ENCODE measurements at places on chromosomes 2 and 18.

- no peak for DNase-seq
Observed at GRCh38 chr2:234747833-234748559, 203.8 kb upstream of the SH3BP4 start.

GRCh38 chr18:48228301-48228715, 180.9 kb downstream of the ZBTB7C start:
- DNase-seq = no peak

DNA sequence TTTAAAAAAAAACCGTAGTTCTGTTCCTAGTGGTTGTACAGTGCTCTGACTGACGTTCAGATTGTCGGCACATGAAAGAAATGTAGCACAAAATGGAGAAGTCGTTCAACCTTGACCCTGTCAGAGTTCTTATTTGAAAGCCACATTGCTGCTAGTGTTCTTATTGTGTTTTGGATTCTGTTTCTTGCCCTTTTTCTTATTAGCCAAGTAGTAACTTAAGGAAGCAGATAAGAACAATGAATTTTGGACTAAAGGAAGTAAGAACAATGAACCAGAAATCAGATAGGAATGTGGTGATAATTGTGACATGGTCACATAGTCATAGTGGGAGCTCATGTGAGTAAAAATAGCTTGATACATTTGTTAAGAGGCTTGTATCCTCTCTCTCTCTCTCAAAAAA, 45.9 kb downstream of the RPIA start:
- DNase-seq = no peak

GRCh38 chr18:50679056-50679455, 119.2 kb downstream of the MAPK4 start:
- no peak for DNase-seq

- DNase-seq = no peak
Observed at GRCh38 chr18:37055137-37055802, 226.3 kb downstream of the KIAA1328 start.

- DNase-seq = no peak
Observed at GRCh38 chr2:32960647-32961403, 14.1 kb downstream of the LTBP1 start.

GRCh38 chr2:239716536-239717318, 308.4 kb downstream of the NDUFA10 start:
- no peak for DNase-seq

DNA sequence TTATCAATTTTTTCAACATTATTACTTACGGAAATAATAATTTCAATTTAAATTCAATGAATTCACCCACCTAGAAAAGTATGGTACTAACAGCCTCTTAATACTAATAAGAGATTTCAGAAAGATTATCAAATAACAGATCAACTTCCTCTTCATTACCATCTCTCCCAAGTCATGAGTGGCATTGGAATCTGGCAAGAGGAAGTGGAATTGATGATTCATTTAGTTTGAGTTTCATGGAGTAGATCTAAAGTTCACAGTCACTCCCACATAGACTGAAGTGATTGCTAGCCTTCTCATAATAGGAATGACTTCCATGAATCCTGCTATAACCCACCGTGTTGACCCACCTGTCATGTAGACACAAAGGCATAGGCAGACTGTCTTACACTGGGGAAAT, 77.7 kb upstream of the WDR75 start:
- no peak for DNase-seq

- no peak for DNase-seq
Observed at GRCh38 chr18:75116809-75117208, 92.1 kb downstream of the PTGR3 start.

DNA sequence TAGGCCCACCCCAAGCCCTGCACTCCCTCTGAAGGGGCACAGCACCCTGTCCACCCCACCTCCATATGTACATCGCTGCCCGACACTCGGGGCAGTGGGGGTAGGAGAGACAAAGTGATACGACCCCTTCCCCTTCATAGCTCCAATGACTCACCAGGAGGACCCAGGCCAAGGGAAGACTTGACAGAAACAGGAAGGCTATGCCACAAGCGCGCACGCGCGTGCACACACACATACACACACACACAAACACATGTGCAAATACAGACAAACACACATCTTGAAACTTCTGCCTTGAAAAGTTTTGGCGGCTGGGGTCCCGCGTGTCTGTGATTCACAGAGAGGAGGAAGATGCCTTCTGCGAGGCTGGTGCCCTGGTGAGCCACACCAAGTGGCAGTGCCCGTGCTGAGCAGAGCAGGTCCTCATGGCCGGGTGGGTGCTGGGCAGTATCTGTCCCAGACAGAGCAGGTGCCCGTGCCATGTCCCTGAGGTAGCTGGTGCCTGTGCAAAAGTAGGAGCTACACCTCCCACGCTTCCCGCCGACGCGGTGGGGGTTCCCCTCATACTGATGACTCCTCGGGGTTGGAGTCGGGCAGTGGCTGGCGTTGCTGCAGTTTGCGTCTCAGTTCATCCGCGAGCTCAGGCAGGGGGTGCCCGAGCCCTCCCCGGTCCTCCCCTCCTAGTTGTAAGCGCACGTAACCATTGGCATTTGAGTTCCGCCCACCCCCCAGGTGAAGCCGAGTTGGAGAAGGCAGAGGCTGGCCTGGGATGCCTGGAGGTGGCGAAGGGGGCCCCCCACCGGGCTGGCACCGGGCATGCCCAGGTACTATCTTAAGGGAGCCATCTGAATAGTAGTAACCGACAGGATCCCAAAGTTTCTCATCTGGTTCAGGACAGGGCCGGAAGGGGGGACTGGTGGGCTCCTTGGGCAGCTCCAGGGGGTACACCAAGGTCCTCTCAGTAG, 2.5 kb upstream of the ANKRD39 start:
- no peak for DNase-seq

DNA sequence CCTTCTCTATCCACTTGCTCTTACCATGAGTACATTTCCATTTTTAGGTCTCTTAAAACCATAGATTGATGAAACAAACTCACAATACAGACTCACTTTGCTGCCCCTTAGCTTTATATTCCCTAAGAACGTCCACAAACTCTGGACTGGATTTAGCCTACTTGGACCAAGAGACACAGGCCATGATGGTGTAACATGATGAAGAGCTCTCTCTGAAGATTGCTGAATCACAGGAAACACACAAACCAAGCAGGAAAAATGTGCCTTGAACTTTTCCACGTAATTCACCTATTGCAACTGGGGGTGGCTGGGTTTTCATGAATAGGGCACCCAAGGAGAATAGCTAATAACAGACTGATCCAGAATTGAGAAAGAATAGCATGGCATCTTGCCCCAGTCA, 201.7 kb upstream of the RBBP8 start:
- no peak for DNase-seq

DNA sequence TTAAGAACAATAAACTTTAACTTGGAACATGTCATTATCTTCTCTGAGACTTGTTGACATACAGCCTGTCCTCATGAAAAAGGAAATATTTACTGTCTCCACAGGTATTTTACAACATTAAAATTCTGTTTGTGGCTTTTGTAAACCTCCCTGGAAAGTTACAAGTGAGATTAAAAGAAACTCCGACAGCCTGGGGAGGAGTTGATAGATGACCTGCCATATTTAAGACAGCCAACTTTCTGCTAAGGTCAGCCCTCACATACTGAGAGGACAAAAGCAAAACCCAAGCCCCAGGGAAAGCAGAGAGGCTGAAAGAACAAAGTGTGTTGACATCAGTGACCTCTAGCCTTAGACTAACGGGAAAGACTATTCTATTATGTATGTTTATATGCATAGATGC, 350.2 kb downstream of the RIT2 start:
- DNase-seq = no peak

DNA sequence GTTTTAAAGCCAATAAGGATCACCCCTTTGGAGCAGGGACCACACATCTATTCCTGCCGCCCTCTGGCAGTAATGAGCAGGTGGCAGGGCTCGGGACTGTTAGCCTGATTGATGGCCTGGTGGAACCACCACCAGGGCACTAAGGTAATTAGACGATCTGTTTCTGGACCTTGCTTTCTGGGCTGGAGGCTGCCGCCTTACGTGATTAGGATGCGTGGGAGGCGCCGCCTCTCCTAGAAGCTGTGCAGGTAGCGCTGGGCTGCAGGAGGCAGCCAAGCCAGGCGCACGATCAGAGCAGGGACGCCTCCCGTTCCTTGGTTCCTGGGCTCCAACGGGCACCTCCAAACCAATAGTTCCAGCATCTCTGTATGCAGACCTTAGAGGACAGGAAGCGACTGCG, 242.6 kb upstream of the RAB12 start:
- no peak for DNase-seq

- DNase-seq = no peak
Observed at GRCh38 chr2:58057707-58058530, 11.3 kb downstream of the VRK2 start.
